ENCODE measurements at places on chromosomes 7 and 10.

GRCh38 chr7:26467541-26467940, 175.9 kb downstream of the SNX10 start:
- no peak for DNase-seq

DNA sequence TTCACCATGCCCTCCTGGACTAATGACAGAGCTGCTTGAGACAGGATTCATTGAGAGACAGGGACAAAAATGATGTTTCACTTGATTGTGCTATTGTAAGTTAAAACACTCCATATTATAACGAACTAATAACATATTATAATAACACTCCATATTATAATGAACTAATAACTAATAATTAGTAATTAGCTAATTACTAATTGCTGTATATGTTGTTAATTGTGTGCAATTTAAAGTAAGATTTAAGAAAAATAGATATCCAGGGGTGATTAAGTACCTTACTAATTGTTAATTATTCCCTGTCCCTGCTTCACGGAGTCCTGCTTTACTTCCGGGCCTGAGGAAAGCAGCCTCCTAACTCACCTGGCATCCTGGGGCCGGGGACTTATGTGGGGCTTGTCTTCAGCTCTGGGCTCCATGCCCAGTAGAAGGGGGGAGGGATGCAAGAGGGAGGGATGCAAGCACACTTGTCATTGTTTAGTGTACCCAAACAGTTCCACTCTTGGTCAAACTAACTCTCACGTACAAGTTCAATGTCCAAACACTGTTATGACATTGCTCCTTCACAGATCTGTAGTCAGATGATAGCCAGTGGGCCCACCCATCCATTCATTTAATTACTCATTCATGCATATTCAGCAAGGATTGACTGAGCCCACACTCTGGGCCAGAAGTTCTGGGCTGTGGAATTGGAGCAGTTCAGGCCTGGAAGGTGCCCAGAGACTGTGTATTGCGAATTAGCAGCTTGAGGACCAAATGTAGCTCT, 53.8 kb downstream of the COL13A1 start:
- DNase-seq = no peak

DNA sequence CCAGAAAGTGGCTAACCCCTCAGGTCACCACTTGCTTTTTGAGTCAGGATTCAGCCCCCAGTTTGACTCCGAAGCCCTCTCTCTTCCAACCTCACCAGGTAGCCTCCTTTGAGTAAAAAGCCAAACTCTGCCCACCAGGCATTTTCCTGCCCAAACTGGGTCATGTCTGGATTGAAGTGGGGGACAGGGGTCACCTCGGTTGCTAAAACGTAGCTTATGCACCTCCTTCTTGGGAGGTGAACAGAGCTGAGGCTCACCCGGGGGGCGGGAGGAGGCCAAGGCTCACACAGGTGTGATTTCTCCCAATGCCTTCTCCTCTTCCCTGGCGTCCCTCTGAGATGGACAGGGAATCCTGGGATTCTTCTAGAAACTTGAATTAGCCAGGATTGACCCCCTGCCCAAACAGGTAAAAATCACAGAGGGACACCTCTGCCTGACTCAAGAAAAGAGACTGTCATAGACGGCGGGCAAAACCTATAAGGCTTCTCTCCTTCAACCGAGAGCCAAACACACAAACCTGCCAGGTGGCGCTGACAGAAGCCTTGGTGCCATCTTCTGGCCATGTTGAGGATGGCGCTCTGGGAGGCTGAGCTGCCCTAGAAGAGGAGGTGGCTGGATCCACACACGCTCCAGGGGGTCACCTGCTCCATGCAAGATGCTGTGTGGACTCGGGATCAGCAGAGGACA, 51.6 kb downstream of the PRLHR start:
- peak; percentile 17 for DNase-seq

DNA sequence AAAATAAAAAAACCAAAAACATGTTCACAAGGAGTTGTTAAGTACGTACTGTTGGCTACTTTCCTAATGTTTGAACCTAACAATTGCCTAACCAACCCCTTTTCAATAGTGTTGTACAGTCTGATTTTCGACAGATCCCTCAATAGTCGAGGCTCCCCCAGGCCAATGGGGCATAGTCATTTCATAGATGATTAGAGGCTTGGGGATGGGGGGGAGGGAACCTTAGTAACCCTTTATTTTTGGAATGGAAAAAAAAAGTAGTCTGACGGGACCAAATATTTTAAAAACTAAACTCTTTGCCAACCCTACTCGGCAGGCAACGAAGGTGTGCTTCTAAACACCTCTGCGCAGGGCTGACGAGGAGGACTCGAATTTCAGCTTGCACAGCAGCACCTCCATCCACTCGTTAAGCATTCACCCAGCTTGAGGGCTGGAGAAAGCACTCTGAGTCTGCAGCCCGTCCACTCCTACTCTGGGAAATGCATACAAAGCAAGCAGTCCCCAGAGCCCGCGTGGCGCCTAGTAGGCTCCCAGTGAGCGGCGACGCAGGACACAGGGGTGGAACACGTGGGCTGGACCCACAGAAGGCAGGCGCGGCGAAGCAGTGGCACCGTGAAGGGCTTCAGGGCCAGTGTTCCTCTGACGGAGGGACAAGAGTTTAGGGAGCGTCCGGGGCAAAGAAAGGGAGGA, 899 bp downstream of the PUS7 start:
- no peak for DNase-seq

DNA sequence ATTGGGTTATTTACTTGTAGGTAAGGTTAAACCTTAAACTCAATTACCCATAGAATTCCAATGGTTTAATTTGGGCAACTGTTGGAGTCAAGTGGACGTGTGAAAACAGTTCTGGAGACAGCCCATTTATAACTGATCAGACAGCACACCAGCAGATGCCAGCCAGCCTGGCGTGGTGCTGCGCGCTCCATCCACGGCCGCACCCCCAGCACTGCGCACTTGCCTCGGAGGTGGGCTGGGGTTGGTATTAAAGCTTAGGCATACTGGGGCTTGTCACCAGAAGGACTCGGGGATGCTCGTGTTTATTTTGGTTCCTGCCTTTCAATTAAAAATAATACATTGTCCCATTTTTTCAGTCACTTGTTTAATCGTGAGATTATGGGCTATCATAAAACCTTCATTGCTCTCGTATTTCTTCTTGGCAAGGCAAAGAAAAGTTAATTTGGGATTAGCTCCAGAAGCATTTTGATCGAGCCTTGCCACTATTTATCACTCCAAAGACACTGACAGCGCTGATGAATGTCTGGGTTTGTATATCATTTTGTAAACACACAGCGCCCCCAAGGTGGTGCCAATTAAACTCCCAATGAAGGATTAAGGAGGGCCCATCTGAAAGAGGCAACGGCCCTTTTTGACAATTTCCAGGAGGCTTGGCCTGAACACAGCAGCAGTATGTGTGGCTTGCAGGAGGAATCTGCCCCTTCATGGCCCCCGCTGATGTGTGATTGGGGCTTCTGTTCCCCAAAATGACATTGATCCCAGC, 204.5 kb upstream of the CXCL12 start:
- no peak for DNase-seq

DNA sequence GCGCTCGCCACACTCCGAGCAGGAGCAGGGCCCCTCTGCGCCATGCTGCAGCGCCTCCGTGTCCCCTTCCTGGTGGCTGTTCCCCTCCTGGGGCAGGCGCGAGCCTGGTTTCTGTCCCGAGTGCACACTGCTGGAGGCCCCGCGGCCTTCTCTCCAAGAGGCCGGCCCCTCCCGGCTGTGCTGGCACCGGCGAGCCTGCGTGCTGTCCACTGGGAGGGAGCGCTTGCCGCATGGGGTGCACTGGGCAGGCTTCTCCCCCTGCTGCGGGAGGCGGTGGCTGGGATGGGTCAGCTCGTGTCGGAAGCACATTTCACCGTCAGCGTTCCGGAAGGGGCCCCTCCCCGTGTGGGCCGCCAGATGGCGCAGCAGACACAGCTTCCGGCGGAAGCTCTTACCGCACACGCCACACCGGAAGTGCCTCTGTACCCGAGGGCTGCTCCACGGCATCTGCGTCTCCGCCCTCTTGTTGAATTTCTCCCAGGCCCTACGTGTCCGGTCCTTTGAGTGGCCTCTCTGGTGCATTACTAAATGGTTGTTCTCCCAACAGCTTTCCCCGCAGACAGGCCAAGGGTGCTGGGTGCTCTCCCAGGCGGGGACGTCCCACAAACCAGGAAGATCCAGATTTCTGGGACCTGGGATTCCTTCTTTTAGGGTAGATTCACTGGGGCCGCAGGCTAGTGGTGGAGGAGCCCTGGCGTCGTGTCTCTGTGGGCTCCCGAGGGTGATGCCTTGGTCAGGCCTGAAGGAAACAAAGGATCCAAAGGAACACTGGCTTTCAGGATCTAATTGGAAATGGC, 18.7 kb downstream of the ZNF786 start:
- DNase-seq = no peak

All from GM18507 (cell line).